WERI-Rb-1 (cell line): ENCODE measurements at places on chromosomes 2 and 18.

DNA sequence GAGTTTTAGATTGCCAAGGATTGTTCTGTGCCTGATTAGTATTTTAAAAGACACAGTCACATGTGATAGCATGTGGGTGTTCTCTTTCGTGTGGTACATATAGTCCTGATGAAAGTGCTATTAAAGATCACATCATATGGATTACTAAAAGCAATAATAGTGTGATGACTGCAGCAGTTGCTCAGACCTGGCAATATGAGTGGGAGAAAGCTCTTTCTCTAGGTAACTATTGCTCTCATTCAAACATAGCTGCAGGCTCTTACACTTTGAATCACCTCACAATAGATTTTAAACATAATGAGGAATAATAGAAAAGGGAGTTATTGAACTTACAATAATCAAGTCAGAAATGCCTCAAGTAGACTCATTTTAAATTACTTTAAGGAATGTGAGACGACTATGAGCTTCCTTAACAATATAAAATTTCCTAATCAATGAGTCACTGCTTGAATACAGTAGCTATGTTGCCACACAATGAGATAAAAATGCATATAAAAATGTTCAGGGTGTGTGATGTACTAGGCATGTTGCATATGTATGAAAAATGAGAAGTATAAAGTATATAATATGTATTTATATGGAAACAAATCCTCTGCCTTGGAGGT is 452.1 kb downstream of the TMX3 start:
- no peak for DNase-seq

GRCh38 chr2:218393750-218394290 is 5.8 kb upstream of the CTDSP1 start:
- no peak for DNase-seq

- peak; percentile 51 for DNase-seq
Measured at GRCh38 chr18:13218368-13218991, at the start of gene LDLRAD4. Gene LDLRAD4 (plus strand): TSS chr18:13218760.

GRCh38 chr2:43348908-43349661 is 122.7 kb upstream of the ZFP36L2 start:
- DNase-seq = no peak

GRCh38 chr2:1839066-1839756 is 94.9 kb upstream of the PXDN start:
- DNase-seq = no peak

DNA sequence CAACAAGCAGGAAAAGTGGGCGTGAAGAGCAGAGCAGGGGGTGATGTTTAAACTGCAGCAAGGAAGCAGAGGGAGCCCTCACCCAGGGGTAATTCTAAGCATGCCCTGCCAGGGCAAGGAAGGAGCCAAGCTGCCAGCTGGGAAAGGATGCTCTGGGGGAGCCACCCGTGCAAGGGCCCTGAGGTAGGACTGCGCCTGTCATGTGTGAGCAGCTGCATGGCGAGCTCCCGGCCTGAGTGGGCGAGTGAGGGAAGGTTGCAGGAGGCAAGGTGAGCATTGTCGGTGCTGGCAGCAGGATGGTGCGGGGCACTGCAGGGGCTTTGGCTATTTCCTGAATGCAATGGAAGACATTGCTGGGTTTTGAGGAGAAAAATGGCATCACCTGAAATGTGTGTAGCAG is 107.2 kb downstream of the COPS8 start:
- DNase-seq = no peak

GRCh38 chr2:191250400-191250799 is 5.2 kb downstream of the MYO1B start:
- no peak for DNase-seq

- DNase-seq = peak; percentile 60
Measured at GRCh38 chr2:26605999-26606846, 34.9 kb downstream of the CIB4 start.

GRCh38 chr2:48328942-48329723 is 200.8 kb upstream of the STON1 start:
- no peak for DNase-seq

GRCh38 chr2:172931256-172931894 is 144.3 kb upstream of the MAP3K20 start:
- no peak for DNase-seq

- no peak for DNase-seq
Measured at GRCh38 chr18:57772387-57772799, 30.7 kb downstream of the ATP8B1 start.

DNA sequence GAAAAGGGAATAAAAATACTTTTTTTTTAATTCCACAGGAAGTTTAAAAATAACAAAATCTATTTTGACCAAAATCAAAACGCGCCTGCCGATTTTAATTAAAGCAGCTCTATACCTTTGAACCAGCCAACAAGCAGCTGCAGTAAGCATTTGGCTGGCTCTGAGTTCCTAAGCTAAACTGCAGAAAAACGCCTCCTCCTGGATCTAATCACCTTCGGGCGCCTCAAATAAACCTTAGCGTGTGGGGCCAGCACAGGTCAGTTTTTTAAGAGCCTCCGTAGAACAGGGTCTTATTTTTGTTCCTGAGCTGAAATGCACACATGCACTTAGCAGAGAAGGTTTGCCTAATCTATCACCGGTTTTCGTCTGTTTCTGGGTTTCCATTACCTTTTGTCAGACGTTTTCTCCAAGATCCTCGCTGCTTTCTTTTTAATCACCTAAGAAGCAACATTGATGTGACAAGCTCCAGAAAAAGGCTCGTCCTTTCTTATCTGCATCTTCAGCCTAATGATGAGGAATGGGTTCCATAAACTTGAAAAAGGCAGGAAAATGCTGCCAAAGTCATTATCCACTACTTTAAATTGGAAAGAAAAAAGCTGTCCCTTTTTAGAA is 64.7 kb upstream of the HNRNPA3 start:
- DNase-seq = peak; percentile 28

DNA sequence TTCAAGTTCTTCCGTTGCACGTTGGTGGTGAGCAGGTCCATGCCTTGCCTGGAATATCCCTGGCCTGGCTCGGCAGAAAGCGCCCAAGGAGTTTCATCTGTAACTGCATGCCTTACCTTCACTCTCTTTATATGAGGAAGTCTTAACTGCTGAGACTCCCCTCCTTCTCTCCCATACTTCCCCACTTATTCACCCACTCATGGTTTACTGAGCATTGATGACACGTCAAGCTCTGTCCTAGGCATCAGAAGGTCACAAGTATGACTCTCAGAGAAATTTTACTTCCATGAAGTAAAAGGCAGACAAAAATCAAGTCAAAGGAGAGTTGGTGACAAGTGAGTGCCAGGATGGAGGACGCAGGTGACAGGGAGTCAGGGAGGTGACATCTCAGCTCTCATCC is 68.2 kb downstream of the TBC1D8 start:
- DNase-seq = no peak

DNA sequence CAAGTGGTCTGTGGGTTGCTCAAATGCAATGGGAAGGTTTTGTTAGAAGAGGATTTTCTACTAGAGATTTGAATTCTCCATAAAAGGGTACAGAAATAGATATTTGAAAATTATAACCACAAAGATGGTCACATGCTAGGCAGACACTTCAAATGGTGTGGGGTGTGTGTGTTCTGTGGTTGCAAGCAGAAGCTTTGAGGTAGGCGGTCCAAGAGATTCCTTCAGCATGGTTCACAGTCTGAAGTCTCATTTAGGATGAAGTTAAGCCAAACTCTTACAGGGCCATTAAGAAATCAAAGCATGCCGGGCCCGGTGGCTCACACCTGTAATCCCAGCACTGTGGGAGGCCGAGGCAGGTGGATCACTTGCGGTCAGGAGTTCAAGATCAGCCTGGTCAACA is 38.3 kb upstream of the RMDN2 start:
- no peak for DNase-seq

DNA sequence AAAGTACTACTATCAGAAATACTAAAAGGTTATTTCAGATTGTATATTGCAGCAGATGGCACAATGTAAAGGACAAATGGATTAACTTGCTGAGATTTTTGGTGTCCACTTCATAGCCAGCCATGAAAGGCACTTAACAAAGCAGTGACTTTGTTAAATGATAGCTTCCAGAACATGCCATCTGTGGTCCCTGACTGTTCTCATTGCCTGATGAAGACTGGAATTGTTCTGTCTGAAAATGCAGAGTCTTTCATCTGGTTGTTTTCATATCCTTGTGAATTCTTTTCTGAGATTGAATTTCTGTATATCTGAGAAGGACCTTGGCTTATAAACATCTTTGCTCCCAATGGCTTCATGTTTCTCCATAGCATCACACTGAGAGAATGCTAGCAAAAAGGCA is 44.4 kb upstream of the LRRTM1 start:
- no peak for DNase-seq

DNA sequence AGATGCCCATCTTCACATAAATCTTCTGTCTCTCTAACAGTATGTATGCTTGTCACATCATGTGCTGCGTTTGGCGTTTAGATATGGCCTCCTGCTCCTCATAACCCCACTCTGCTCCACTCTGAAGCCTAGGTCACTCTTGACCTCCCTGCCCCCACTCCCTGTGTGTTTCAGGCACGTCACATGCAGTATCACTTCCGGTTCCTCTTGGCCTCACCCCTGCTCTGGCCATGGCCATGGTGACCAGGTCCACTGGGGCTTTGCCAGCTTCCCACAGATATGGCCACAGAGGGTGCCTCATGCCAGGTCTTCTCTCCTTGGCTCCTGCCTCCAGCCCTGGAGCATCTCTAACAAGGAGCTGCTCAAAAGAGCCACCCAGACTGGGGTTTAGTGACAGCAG is 160.0 kb downstream of the RNF152 start:
- no peak for DNase-seq

- no peak for DNase-seq
Measured at GRCh38 chr2:158115202-158115767, 13.6 kb downstream of the UPP2 start.

DNA sequence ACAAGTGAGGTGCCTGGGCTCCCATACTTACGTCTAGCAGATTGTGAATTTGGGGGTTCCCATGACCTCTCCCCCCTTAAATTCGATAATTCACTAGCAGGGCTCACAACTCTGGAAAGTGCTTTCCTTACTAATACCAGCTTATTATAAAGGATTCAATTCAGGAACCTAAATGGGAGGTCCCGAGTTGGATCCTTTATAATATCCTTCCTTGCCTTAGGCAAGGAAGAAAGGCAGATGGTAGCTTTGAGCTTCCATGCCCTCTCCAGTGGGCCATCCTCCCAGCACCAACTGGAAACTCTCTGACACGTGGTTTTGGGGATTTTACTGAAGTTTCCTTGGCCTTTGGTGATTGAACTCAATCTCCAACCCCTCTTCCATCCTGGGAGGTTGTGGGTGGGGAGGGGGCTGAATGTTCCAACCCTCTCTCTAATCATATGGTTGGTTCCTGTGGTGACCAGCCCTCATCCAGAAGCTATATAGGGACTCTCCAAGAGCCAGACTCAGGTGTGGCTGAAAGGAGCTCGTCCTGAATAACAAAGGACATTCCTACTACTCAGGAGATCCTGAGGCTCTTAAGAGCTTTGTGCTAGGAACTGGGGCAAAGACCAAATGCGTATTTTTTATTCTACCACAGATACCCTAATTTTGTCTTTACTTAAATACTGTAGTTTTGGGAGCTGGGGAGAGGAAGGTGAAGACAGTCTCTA is 62.2 kb downstream of the HAUS1 start:
- DNase-seq = no peak

GRCh38 chr2:41940060-41940744 is 107.6 kb upstream of the PKDCC start:
- DNase-seq = no peak

DNA sequence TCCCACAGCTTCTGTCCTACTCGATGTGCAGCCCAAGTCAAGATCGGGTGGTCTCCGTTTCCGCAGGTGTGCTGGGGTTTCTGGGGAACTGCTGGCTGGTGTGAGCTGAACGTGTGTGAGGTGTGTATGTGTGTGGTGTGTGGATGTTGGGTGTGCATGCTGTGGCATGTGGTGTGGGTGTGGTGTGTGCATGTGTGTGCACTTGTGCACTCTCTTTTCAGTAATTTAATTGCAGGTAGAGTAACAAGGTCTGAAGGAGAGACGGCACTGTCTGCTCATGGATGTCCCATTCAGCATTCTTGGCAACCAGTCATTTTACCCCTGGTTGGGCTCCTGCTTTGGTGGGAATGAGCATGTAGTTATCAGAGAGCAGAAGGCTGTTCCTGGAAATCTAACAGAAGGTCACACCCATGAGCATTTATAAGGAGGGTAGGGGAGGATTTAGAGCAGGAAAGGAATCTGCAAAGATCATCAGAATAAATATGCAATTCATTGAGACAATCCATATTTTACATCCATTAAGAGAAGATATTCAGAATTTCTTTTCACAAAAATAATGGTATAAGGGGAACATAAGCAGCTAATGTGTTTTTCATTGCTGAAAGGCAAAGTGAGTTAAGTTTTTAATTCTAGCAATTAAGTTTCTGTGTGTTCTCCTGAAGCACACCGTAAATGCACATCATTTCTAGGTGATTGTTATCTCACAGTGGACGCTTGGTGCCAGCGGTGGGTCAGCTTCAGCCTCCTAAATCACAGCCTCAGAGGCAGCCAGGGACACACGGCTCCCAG is 60.7 kb downstream of the ADI1 start:
- DNase-seq = no peak

- no peak for DNase-seq
Measured at GRCh38 chr18:25314838-25315190, 37.2 kb downstream of the ZNF521 start.

DNA sequence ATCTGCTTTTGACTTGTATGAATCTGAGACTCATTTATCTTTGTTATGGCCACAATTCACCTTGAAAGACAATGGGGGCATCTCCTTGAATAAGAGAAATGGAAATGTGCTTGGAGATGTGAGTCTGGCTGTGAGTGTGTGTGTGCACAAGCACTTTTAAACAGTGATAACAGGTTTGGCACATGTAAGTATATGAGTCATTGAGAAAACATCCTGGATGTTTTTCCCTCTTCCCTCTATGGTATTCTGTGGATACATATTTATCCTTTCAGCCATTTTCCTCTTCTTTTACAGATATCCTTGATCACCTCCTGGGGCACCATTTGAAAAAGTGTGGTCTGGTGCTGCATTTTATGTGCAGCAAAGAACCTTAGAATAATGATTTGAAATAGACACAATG is 317.3 kb upstream of the THUMPD2 start:
- DNase-seq = no peak

- DNase-seq = peak; percentile 35
Measured at GRCh38 chr2:159798376-159798725, 343 bp upstream of the CD302 start.

DNA sequence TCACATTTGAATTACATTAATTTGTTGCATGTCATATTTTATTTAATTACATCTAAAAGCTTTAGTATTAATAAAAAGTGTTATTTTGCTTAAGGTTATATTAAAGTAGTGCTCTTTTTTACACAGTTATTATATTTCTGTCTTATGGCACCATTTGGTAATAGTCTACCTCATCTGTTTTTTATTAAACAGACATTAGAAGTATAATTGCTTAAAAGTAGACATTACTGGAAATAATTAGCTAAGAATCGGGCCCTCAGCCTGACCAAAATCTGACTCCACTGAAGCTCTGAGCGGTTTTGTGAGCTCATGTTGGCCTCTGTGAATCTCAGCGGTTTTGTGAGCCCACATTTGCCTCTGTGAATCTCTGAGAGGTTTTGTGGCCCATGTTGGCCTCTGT is 102.5 kb upstream of the SNTG2 start:
- no peak for DNase-seq

GRCh38 chr2:72140621-72140960 is 7.1 kb downstream of the CYP26B1 start:
- peak; percentile 2 for DNase-seq
